ENCODE measurements at places on chromosomes 11 and 22.

DNA sequence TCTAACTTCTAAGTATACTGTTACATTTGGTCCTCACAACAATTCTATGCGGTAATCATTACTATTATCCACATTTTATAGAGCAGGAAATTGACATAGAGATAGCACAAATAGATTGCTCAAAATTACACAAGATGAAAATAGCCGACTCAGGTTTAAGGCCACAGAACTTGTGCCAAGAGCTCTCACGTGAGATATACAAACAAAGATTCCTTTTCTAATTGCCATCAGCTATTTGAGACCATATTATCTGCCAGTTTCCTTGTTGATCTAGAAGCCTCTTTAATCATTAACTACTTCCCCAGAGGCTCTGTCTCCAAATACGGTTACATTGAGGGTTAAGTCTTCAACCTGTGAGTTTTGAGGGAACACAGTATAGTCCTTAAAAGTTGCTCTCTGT, 61.0 kb upstream of the GLYATL1B start:
- no peak for DNase-seq

DNA sequence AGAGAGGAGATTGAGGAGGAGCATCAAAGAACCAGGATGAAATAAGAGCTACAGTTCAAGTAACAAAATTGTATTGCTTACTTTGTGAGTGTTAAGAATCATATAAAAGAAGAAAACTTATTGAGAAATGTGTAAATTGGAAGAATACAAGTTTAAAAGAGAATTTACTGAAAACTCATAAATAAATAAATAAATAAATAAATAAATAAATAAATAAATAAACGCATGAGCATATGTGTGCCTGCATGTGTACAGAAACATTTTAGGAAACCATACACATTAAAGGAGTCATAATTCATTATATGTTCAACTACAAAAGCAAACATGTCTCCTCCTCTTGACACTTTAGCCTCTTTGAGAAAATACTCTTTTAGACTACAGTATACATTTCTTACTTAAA, 42.6 kb downstream of the CNTN5 start:
- no peak for DNase-seq

DNA sequence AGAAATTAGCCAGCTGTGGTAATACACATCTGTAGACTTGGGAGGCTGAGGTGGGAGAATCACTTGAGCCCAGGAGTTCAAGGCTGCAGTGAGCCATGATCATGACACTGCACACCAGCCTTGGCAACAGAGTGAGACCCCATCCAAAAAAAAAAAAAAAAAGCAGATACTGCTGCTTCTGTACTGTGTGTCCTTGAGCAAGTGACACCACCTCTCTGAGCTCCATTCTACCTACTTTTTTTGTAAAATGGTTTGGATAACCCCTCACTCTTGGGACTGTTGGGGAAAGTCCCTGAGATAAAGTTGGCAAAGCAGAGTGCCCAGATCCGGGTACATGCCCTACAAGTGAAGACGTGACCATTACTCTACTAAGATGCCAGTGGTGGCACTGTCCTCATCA, 2.7 kb downstream of the SEC14L3 start:
- no peak for DNase-seq

DNA sequence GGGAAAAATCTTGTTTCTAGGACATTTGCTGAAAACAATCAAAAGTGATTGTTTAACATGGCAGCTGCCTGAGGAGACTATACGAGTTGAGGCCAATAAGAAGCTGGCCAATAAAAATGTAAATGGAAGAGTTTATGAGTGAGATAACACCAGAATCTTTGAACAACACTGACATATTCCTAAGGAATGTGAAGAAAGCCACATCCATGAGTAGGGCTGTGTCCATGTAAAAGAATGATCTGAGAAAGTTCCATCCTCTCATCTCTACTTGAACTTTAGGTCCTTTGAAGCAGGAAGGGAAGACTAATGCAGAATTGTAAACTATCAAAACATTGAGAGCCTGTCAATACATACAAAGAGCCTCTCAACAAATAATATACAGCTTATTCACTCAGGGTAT, 6.9 kb upstream of the CHORDC1 start:
- DNase-seq = no peak

GRCh38 chr22:21632931-21633330, 371 bp downstream of the CCDC116 start:
- DNase-seq = no peak

- no peak for DNase-seq
Observed at GRCh38 chr11:995752-996420, 40.6 kb downstream of the MUC6 start.

DNA sequence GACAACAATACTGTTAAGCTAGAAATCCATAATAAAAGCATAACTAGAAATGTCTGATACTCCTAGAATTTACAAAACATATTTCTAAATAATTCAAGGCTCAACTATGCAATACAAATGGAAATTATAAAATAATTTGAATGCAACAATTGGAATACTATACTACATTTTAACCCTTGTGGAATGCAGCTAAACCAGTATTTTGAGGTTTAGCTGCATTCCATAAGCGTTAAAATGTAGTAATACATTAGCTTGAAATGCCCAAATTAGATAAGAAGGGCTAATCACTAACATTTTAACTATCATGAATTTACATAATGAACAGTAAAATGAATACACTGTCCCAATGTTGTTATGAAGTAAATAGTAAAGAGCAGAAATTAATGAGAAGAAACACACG, 617.2 kb upstream of the CHORDC1 start:
- DNase-seq = no peak

GRCh38 chr11:88435415-88435814, 97.9 kb upstream of the CTSC start:
- no peak for DNase-seq

DNA sequence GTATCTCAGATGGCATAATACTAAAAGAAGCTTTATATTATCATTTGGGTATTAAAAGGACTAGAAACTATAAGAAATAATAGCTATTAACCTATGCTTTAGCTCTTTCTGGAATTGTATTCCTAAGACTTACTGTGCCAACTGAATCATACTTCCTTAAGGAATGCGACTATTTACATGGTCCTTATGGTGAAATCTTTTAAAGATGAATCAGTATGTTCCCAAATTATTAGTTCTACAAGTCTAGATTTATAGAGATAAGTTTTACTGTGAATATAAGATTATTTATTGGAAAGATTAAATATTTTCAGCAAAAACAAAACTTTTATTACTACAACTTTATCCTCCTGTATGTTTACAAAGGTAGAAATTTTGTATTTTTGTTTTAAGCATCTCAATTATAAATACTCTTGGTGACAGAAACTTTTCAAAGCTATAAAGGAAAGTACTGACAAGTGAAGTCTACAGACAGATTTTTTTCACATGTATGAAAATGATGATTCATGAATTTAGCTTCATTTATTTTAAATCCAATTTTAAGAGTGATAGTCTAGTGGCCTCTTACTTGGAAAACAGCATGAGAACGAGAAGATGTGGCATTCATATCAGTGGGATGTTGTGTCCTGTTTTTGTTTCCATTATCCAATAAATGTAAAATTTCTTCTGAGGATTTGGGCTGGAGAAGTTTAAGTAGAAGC, 17.8 kb downstream of the KIF18A start:
- no peak for DNase-seq

- peak; percentile 85 for DNase-seq
Observed at GRCh38 chr11:130882138-130882551, 34.1 kb downstream of the SNX19 start.

DNA sequence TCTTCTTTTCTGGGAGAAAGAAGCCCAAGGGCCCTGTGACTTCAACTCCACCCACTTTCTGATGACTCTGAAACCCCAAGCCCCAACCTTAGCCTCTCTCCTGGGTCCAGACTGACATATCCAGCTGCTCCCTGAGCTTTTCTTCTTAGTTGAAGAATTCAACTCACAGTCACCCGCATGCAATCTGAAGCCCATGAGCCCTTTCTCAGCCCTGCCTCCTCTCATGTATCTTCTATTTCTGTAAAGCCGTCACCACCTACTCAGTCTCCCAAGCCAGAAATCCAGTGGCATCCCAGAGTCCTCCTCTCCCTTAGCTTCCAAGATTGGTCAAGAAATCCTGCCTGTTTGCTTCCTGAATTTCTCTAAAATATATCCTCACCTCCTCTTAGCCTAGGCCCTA, 7.1 kb upstream of the TMA7B start:
- no peak for DNase-seq

GRCh38 chr22:33221568-33221967, 163.4 kb upstream of the SYN3 start:
- no peak for DNase-seq

DNA sequence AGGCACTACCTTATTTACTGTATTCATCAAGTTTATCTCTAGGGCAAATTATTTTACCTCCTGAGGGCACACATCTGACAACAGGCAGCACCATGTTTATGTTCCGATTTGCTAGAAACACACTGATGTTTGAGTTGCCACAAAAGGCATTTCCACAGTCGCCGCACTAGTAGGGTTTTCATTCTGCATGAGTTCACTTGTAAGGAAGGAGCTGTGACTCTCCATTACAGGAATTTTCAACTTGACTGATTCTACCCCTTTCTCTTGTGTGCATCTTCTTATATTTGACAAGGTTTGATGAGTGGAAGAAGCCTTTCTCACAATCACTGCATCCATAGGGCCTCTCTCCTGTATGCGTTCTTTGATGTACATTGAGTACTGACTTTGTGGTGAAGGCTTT, 455.9 kb upstream of the CNTN5 start:
- DNase-seq = no peak

DNA sequence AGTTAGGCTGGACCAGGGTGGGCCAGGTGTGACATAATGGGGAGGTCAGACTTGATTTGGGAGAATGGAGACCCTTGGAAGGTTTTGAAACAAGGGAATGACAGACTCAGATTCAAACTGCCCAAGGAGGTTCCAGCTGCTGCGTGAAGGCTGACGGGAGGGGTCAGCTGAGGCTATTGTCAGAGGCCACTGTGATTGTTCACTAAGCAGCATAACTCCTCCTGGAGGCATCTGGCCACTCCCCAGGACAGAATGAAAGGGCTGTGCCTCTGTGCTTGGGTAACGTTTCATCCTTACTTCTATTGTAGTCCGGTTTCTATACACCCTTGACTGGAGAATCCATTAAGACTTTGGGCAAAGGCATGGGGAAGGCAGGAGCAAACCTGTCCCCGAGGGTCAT, 126.6 kb downstream of the DSCAML1 start:
- DNase-seq = no peak

GRCh38 chr22:32684822-32685187, 116.7 kb upstream of the TIMP3 start:
- DNase-seq = no peak

DNA sequence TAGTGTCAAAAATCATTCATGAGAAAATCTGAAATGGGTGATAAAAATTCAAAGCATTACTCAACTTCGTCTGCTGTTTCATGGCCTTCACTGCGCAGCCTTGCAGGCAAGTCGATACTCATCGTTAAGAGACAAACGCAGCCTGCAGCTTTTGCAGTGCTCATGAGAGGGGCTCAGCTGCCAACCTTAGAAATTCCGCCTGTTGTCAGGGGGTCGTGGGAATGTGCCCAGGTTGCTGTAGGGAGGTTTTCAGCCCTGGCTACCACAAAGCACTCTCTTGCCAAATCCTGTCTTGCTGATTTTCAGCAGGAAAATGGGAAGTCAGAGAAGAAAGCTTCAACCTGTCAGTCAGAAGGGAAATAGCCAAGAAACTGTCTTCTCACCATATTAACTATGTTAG, 25.4 kb upstream of the GRAMD1B start:
- DNase-seq = no peak

DNA sequence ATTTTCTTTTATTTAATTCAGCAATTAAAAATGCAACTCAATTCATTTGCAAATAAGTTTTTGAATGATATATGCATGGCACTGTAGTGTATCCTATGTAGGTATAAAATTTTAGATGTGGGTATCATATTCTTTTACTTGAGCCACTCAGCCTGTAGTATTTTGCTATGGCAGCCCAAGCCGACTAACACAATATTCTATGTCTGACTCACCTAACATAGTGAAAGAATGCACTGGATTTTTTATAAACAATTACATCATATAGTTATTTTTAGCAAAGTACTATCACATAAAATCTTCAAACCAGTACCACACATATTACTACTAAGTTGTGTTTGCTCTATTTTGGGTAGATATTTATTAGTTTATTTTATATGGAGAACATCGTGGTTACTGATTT, 21.9 kb upstream of the GRIA4 start:
- DNase-seq = no peak

DNA sequence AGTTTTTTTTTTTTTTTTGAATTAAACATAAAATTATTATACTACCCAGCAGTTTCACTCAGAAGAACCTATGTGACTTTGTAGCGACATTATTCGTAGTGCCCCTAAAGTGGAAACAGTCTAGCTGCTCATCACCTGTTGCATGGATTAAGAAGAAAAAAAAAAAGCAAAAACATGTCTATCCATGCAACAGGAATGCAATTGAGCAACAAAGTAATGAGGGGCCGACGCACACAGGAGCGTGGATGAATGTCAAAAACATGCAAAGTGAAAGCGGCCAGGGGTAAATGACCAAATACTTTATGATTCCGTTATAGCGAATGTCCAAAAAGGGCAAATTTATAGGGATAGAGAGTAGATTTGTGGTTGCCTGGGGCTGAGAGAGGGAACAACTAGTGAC, 16.3 kb downstream of the MYO18B start:
- no peak for DNase-seq

GRCh38 chr11:128776424-128777284, 82.8 kb downstream of the FLI1 start:
- DNase-seq = no peak

DNA sequence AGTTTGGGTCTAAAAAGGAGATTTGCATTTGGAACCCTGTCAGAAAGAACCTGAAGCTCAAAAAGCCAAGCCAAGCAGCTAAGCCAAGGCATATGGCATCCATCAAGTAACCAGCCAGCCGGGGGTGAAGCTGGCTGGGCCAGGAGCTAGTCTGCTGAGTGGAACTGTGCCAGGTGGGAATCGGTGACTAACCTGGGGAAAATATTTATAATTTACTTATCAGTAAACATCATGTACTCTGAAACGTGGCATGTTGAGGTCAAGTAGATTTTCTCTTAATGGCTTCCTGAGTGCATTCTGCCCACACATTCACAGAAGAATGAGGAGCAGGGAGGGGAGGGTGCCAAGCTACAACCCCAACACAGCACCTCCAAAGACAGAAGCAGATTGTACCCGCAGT, 70.5 kb upstream of the SESN3 start:
- DNase-seq = no peak

DNA sequence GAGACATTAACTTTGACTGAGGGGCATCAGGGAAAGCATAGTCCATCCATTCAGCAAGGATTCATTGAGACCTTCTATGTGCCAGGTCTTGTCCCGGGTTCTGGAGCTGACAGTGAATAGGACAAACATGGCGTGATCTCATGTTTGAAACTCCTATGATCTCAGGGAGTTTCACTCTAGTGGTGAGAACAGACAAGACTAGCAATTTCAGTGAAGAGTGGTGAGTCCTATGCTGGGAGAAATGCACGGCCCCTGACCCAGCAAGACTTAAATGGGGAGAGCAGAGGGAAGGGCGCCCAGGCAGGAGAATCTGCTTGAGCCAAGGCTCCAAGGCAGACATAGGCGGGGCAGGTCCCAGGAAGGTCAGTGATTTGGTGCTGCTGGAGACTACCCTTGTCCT, 155.7 kb downstream of the CEP164 start:
- DNase-seq = no peak

Measured in ascending aorta (tissue), 2 donors.